Stimulated activated CD4-positive, alpha-beta T cell treated with anti-CD3 and anti-CD28 coated beads, Interleukin-12 subunit alpha, Interleukin-12 subunit beta, amount 100 ng/mL, for 48 hours (primary cell): ENCODE measurements at places on chromosomes 5 and 9.

- DNase-seq, result no peak
These were observed 4.3 kb upstream of the RIC1 start for GRCh38 chr9:5624655-5625054.

DNA sequence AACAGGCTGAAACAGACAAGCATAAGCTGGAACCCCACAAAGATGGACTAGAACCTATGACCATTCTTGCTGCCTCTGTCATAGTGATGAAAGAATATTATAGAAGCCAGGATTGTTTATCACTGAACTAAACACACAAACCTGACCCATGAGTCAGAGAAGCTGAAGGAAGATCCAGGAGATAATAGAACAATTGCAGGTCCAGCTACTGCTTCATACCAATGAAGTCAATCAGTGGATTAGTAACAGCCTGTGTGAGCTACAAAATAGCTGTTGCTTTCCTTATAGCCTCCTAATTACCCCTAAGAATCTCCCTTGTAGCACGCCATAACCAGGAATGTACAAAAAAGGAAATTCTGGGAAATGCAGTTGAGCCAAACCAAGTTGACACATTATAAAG, 459.9 kb upstream of the ZNF462 start:
- no peak for DNase-seq

GRCh38 chr5:116498503-116499048, 76.0 kb downstream of the SEMA6A start:
- DNase-seq, result no peak

GRCh38 chr9:95980262-95981125, 105.0 kb downstream of the ERCC6L2 start:
- DNase-seq, result no peak

- DNase-seq, result no peak
These were observed 2.2 kb upstream of the PUM3 start for GRCh38 chr9:2846115-2846514.

DNA sequence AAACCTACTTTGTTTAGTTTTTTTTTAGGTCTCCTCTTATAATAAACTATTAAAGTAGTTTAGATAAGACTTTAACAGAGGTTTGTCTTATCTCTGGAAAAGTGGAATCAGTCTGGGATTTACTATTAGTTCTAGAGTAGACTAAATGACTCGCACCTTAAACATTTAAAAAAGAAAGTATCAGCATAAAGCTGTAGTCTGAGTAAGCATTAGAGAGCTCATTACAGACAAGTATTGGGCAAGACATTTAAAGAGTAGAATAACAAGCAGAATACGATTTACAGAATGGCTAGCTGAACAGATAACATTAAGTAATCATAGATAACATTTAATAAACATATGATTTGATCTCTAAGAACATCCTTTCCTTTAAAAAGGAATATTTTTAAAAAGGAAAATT, 226.0 kb upstream of the DMAC1 start:
- DNase-seq, result no peak

GRCh38 chr5:36017622-36018021, 26.4 kb upstream of the UGT3A1 start:
- no peak for DNase-seq

DNA sequence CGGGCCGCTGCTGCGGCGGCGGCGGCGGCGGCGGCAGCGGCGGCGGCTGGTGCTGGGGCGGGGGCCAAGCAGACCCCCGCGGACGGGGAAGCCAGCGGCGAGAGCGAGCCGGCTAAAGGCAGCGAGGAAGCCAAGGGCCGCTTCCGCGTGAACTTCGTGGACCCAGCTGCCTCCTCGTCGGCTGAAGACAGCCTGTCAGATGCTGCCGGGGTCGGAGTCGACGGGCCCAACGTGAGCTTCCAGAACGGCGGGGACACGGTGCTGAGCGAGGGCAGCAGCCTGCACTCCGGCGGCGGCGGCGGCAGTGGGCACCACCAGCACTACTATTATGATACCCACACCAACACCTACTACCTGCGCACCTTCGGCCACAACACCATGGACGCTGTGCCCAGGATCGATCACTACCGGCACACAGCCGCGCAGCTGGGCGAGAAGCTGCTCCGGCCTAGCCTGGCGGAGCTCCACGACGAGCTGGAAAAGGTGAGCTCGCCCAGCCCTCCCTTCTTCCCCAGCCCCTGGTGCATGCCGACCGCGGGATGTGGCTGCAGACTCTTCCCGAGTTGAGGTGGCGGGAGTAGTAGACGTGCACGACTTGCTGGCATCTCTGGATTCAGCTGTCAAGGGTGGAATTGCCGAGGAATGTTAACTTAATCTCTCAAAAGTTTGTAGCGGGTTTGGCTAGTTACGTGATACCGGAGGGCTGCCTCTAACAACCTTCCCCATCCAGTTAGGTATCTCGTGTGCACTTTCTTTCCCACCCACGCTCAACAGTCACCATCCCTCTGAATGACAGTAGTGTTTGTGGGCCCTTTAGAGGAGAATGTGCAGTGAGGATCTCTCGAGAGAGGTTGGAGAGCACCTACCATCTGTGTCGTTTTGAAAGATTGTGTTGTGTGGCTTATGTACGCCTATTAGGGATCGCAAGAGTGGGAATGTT, 932 bp downstream of the SLC12A2 start:
- DNase-seq, result peak; percentile 55

DNA sequence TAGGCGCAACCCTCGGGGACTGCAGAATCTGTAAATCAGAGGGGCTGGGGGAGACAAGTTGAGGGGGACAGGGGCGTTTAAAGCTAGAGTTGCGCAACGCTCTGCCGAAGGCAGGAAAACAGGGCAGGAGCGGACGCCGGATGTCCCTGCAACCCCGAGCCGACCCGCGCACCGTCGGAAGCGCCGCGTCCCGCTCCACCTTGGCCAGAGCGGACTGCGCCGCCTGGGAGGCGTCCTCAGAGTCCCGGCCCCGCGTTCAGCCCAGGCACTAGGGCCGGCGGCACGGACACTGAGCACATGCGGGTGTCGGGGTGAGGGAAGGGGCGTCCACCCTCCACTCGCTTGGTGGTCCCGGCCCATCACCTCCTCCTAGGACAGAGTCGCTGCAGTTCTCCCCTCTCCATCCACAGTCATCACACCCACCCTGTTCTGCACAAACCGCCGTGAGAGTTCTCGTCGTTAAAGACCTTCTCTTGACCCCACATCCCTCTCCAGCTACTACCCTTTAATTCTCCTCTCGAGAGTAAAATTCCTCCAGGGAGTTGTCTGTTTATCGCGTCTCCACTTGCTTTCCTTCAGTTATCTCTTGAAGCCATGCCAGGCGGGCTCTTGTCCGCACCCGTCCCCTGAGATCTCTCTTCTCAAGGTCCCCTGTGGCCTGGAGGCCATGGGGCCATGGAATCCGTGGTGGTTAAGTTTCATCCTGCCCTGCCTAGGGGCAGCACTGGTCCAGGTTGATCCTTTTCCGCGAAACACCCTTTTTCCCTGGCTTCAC, 796 bp upstream of the PDLIM7 start:
- DNase-seq, result no peak

GRCh38 chr5:42634575-42634974, 122.0 kb upstream of the CCDC152 start:
- no peak for DNase-seq

DNA sequence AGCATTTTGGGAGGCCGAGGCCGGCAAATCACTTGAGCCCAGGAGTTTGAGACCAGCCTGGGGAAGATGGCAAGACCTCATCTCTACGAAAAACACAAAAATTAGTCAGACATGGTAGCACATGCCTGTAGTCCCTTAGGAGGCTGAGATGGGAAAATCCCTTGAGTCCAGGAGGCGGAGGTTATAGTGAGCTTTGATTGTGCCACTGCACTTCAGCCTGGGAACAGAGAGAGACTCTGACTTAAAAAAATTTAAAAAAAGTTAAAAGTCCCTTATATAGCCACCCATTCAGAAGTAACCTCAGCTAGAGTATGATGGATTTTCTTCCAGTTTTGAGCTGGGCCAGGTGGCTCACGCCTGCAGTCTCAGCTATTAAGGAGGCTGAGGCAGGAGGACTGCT, 72.4 kb downstream of the UGCG start:
- DNase-seq, result no peak

GRCh38 chr9:28801144-28801799, 1228.0 kb upstream of the C9orf72 start:
- DNase-seq, result no peak

- no peak for DNase-seq
These were observed 190.5 kb upstream of the OR13F1 start for GRCh38 chr9:104313396-104314110.

DNA sequence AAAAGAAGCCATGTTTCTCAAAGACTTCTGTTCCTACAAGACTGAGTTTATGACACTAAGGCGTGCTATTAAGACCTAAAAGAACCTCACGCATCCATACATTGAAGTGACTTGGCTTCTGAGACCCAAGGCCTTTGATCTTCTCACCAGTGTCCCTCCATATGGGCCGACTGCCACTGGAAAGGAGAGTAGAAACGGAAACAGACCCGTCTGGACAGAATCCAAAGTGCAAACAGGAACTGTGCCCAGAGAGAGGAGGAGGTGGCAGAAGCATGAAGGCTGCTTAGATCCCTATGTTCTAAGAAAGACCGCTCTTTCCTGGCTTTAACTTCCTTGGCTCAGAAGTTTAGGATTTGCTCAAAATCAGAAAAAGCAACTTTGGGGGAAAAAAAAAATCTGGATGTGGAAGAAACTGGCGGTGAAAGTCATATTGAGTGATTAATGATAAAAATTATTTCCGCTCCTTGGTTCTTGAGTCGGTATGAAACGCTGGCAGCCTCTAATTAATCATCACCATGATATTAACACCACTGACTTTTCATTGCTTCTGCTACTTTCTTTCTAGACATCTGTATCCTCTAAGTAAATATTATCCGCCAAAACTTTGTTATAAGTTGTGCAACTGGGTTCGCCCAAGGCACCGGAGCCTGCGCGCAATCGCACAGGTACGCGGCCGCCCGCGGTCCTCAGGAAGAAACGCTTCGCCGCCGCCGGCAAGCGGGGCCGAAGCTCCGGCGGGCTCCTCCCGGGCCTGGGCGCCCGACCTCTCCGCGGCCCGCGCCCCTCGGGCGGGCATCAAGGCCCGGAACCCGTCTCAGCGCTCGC, 726 bp downstream of the DAP start:
- no peak for DNase-seq

- no peak for DNase-seq
These were observed 5.5 kb downstream of the PTGER4 start for GRCh38 chr5:40685193-40685592.

DNA sequence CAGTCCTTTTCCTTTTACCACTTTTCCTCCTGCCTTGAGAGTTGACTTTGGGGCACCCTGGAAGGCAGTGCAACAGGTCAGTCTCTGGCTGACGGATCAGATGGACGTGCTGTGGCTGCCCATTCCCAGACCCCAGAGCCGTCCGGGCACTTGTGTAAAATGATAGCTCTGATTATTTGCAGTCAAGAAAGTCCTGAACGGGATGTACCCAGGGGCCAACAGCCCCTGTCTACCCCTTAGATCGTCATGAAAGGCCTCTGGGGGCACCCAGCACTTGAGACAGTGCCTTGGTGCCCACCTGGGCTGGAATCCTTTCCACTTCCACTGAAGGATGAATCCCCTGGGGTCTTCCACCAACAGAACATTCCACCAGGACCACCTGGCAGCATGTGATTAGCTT, 17.7 kb upstream of the ANGPTL2 start:
- DNase-seq, result no peak

GRCh38 chr5:95895771-95896170, 65.9 kb downstream of the ELL2 start:
- no peak for DNase-seq

GRCh38 chr5:177425196-177425800, 1.2 kb upstream of the GRK6 start:
- DNase-seq, result no peak

- DNase-seq, result no peak
These were observed 7.5 kb downstream of the ZNF608 start for GRCh38 chr5:124738681-124739633.

DNA sequence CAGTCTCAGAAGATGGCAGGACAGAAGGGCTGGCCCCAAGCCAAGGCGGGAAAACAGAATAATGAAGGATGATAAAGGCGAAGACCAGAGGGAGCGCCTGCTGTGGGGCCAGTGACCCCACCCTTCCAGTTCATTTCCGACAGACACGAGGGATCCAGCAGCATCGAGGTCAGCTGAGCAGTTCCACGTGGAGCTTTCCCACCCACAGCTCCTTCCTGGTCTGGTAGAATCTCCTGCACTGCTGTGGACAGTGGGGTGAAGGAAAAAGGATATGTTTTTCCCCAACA, 265.9 kb upstream of the VLDLR start:
- no peak for DNase-seq

DNA sequence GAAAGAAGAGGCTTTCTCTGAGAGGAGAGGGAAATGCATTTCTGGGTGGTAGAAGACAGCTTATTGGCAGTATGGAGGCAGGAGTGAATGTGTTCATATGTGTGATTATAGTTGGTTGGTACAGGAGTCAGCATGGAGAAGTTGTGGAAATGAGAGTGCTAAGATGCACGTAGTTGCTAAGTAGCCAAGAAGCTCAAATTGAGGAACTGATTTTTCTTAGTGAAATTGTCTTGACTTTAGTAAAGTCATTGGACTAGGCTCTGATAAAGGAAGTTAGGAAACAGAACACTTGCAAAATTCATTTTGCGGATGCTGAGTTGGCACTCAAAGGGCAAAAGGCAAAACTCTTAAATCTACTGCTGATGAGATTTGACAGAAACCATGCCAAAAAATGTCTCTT, 158.9 kb upstream of the VCAN start:
- DNase-seq, result no peak

GRCh38 chr5:152694231-152694630, 289.2 kb upstream of the NMUR2 start:
- DNase-seq, result no peak

GRCh38 chr5:10745133-10745532, 15.9 kb downstream of the DAP start:
- no peak for DNase-seq

- DNase-seq, result no peak
These were observed 25.2 kb downstream of the UGT3A2 start for GRCh38 chr5:36041537-36041845.

- no peak for DNase-seq
These were observed 48.3 kb downstream of the MRPS27 start for GRCh38 chr5:72271702-72272101.

DNA sequence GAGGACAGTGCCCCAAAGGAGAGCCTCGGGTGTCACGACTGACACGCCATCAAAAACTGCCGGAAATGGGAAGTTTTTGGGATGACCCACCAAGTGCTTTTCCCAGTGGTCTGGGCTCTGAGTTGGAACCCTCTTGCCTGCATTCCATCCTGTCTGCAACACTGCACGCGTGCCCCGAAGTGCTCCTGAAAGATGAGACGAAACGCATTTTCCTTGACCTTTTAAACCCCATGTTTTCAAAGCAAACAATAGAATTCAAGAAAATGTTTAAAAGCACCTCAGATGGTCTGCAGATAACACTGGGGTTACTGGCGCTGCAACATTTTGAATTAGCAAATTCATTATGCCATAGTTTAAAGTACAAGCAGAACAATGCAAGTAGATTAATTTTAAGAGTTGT, 92.9 kb downstream of the ANKRD18A start:
- DNase-seq, result no peak

- DNase-seq, result no peak
These were observed 14.4 kb downstream of the SIT1 start for GRCh38 chr9:35636135-35636876.
